HFFc6 (cell line): ENCODE measurements at places on chromosomes 11 and 22. TPM values are rescaled to one million over a fixed set of nuclear protein-coding genes. Genes with fewer than 3 reads are reported as not detected.

The NOX4 gene
- 2.7 to 5.1 TPM (median 5.0 TPM) in 3 replicates for total RNA-seq

GRCh38 chr22:46583571-46583970, 36.6 kb upstream of the GRAMD4 start:
- no peak overlapping the region for H3K27ac ChIP-seq
- DNase-seq: no peak
- H3K27me3 ChIP-seq: peaks cover 7% of the 10 kb centered on the region
- no peaks in the 10 kb centered on the region for H3K36me3 ChIP-seq
- H3K4me3 ChIP-seq: no peak overlapping the region
- H3K4me1 ChIP-seq: peaks cover 7% of the 10 kb centered on the region

DNA sequence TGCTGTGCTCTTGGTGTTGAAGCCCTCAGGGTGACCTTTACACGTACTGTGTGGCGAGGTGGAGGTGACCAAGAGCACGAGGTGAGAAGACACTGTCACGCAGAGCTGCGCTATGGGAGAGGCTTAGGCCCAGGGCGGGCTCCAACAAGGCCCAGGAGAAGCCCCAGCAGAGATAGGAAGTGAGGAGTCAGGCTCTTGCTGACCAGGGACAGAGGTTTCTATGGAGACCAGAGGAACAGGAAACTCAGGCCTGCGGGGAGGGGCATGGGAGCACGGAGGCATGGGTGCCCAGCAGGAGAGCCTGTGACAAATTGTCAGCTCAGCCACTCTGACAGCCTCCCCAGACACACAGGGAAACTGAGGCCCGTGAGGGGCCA, 15.8 kb downstream of the DGKZ start:
- peak overlapping the region; percentile 82 for H3K27ac ChIP-seq
- H3K4me1 ChIP-seq: peaks cover 19% of the 10 kb centered on the region
- H3K36me3 ChIP-seq: no peaks in the 10 kb centered on the region
- peak; percentile 47 for DNase-seq

GRCh38 chr11:81005595-81005994, 1564.8 kb upstream of the TENM4 start:
- H3K4me1 ChIP-seq: peaks cover 6% of the 10 kb centered on the region; the same call in 1 of the 2 replicates
- no peaks in the 10 kb centered on the region for H3K36me3 ChIP-seq
- H3K27ac ChIP-seq: no peak overlapping the region
- no peaks in the 10 kb centered on the region; the same call in 1 of the 2 replicates for H3K27me3 ChIP-seq

DNA sequence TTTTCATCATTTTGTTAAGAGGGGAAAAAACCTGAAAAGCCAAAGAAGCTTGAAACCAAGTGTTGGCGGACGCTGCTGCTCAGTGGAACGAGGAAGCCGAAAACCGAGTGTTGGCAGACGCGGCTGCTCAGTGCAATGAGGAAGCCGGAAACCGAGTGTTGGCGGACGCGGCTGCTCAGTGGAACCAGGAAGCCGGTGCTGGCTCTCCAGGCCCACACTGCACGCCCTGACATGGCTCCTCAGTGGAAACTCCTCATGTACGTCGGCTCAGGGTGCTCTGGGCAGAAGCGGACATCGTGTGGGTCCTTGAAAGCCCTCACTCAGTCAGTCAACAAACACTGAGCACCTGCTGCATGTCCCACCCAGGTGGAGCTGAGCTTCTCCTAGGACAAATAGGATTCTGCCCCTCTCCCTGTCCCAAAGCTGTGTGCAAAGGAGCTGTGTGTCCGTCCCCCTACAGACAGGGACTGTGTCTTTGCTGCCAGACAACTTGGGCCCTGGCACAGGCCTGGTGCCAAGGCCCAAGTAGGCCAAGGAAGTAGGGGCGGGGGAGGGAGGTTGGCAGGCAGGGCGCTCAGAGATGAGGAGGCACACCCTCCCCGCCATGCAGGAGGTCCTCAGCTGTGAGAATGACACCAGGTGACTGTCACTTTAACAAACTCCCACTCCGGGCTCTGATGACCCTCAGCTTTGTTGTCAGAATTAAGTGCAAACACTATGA, 37.3 kb downstream of the PHF21B start:
- H3K36me3 ChIP-seq: no peaks in the 10 kb centered on the region
- no peak overlapping the region for H3K27ac ChIP-seq
- peaks cover 32% of the 10 kb centered on the region for H3K27me3 ChIP-seq
- no peak for DNase-seq
- no peak overlapping the region for H3K4me3 ChIP-seq
